CD4-positive, alpha-beta T cell treated with Interleukin-1 beta for 1 hour (primary cell): ENCODE measurements at places on chromosomes 2 and 18.

GRCh38 chr18:36064027-36064808, 3.1 kb downstream of the RPRD1A start:
- DNase-seq, result no peak

DNA sequence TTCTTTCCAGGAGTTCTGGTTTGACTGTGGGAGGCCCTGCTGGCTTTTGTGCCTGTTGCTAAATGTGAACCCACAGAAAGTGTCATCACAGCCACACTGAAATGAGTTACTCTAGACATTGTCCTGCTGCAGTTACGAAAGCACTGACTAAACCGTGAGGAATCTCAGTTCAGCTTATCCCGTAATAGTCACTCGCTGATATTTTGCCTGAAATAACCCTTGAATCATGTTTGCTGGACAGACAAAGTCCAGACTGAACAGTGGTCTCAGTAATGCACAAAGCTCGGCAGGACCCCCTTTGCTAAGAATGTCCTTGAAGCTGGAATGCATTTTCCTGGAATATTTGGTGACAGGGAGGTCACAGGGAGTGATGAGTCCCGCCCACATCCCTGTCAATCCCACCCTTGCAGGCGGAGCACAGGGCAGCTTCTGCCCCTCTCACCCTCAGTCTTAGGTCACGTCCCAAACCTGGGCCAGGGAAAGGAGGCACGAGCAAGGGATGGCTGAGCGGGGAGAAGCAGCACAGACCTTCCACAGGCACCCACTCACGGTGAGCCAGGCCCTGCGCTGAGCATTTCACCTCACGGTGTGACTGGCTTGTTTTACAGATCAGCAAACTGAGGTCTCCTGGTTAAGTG, 53.4 kb downstream of the ADI1 start:
- DNase-seq, result no peak

- DNase-seq, result no peak
Measured at GRCh38 chr2:120498121-120498520, 152.2 kb downstream of the INHBB start.

DNA sequence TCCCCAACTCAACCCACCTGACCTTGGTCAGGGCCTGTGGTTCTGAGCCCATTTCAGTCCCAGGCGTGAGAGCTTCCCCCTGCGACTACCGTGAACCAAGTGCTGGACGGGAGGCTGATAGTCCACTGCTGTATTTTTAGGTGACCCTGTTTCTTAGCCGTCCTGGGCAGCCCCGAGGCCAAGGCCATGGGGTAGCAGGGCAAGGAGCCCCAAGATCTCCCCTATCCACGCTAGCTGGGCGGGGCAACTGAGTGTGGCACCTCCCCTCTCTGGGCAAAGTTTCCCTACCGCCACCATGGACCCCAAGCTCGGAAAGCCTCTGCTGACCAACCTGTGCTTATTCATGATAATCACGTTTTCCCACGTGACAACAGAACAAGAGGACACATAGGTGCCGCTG, 583 bp upstream of the KLHL30 start:
- no peak for DNase-seq

- no peak for DNase-seq
Measured at GRCh38 chr2:168723275-168723899, 79.0 kb upstream of the NOSTRIN start.
